ENCODE measurements at places on chromosomes 1 and 21.

- no peak for DNase-seq
Measured at GRCh38 chr1:42973799-42974198, 15.1 kb upstream of the SLC2A1 start.

GRCh38 chr1:151693057-151693651 lies 23.4 kb downstream of the CELF3 start:
- DNase-seq = no peak

DNA sequence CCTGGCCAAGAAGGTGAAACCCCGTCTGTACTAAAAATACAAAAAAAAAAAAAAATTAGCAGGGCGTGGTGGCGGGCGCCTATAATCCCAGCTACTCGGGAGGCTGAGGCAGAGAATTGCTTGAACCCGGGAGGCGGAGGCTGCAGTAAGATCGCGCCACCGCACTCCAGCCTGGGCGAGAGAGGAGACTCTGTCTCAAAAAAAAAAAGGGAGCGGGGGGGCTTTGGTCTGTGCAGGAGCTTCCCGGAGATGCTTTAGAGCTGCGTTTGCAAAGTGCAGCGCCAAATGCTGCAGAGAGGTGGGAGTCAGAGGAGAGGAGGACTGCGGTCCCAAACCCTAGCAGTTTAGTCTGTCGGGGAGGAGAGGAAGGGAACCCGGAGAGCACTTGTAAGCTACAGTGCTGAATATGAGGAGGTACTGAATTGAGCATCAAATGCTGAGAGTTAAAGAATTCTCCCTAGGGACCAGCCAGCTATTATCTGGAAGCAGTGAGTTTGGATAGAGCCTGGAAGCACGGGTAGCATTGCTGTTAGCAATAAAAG lies 569 bp downstream of the FALEC start:
- no peak for DNase-seq

- no peak for DNase-seq
Measured at GRCh38 chr21:14688936-14689335, 142.8 kb upstream of the SAMSN1 start.

- DNase-seq = no peak
Measured at GRCh38 chr1:119917304-119918055, 21.2 kb upstream of the ADAM30 start.

DNA sequence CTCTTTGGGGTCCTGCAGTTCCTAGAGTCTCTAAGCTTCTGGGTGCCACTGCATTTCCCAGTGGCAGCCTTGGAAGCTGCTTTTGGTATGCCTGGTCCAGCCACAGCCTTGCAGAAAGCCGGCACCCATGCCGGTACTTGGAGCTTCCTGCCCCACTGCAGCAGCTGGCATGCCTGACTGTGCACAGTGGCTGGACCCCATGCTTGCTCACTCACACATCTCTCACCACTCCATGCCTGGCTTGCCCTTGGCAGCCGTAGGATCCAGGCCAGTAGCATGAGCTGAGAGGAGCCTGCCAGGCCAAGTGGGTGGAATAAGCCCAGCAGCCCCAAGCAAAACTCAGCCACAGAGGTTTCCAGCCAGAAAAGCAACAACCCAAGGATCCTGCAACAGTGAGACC lies 20.3 kb upstream of the FNBP1L start:
- no peak for DNase-seq

DNA sequence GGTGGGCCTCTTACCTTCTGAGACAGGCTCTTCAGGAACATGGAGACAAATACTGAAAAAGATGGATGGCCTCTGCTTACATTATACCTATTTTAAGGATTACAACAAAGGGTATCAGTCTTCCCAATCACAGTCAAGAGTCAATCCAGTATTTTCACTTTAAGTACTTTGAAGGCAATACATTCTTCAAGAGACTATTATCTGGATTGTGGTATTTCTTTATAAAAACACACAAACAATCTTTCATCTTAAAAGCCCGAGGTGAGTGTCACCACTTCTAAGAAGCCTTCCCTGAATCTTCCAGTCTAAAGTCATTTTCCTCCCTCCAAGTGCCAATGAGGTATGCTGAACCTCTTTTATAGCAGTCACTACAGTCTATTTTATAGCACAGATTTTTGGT lies 45.3 kb downstream of the WASF2 start:
- no peak for DNase-seq

DNA sequence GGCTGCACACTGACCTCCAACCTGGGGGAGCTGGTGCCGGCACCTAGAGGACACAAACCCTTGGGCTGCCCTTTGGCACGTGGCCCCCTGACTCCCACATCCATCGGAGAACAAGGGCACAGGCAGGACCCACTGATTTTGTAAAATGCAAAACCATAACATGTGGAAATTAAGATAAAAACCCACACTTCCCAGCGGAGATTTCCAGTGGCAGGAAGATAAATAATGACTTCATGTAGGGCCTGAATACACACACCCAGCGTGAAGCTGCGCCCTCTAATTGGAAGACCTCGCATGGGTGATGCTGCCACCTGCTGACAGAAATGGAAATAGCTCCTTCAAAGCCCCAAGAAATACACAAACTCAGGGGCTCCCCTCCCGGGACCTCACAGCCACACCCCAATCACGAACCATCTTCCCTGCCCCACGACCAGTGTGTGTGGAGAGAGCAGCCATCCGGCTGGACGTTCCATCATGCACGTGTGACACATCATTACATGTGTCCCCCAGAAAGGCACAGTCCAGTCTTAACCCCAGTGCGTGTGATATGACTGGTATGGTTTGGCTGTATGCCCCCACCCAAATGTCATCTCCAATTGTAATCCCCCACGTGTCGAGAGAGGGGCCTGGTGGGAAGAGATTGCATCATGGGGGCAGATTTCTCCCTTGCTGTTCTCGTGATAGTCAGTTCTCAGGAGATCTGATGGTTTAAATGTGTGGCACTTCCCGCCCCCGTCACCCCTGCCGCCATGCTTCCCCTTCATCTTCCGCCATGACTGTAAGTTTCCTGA lies 5.7 kb upstream of the TPRG1L start:
- peak; percentile 74 for DNase-seq

DNA sequence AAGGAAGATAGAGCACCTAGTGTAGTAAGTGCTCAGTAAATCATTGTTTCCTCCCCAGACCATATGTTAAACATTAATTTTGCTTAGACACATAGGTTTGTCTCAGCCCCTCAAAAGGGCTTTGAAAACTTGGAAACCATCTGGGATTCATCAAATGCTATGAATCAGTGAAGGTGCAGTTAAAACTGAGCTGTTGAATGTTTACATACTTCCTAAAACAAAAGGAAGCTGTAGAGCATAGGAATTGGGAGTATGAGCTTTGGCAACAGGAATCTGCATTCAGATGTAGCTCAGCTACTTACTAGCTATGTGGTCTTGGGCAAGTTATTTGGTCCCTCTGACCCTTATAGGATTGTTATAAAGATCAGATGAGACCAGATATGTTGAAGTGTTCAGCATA lies 18.7 kb upstream of the PODN start:
- DNase-seq = no peak

- no peak for DNase-seq
Measured at GRCh38 chr1:248834343-248834940, 3.6 kb upstream of the ZNF672 start.

GRCh38 chr21:44389335-44389734 lies 35.9 kb downstream of the TRPM2 start:
- no peak for DNase-seq

- no peak for DNase-seq
Measured at GRCh38 chr1:38101037-38101785, 54.6 kb upstream of the POU3F1 start.

- DNase-seq = no peak
Measured at GRCh38 chr1:22808186-22808675, 97.6 kb downstream of the EPHB2 start.

DNA sequence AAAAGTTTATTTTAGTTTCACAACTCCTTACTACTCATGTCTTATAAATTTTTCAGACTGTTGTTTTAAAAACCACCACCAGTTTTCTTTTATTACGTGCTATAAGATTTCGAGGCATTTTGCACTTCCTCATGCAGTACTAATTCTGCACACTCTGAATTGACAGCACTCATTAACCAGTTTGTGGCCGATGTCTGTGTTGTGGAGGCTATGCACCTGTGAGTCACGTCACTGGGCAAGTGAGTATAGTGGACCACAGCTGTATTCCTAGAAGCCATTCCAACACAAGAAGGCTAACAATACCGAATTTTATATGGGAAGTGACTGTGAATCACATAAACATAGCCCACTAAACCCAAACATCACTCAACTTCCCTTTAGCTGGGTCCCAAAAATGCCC lies 21.0 kb upstream of the SPATA6 start:
- no peak for DNase-seq

- no peak for DNase-seq
Measured at GRCh38 chr1:153541641-153542590, 1.2 kb upstream of the S100A5 start.

- no peak for DNase-seq
Measured at GRCh38 chr1:237043846-237044636, 2.1 kb downstream of the RYR2 start.

GRCh38 chr21:16457498-16457897 lies 727.7 kb downstream of the USP25 start:
- DNase-seq = no peak

DNA sequence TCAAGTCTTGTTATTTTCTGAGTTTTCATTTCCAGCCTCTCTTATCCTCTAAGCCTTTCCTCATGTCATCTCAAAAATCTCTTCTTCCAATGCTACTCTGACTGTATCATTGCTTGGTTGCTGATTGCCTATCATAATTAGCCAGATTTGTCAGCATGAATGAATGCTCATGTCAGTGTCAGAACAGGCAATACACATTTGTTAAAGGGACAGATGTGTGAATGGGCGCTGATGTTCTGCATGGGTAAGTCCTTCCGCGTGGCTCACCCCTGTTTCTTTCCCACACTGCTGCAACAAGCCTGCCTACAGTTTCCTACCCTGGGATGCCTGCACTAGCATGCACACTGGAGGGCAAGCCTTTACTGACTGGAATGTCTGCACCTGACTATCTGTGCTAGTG lies 100.6 kb downstream of the RHOU start:
- DNase-seq = no peak

DNA sequence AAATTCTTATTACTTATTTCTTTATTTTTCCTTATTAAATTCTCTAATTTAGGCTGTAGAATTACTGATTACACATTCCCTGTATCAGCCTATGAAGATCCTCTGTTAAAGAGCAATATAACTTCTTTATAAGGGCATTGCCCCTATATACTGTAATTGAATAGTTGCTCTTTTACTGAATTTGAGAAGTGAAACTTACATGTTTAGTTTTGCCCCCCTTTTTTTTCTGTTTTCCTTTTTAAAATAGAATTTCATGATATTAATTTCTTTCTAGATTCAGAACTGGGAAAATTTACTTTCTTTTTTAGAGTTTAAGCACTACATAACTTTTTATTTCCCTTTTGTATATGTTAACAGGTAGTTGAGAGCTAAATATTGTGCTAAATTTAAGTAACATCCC lies 29.5 kb upstream of the PGM1 start:
- no peak for DNase-seq

DNA sequence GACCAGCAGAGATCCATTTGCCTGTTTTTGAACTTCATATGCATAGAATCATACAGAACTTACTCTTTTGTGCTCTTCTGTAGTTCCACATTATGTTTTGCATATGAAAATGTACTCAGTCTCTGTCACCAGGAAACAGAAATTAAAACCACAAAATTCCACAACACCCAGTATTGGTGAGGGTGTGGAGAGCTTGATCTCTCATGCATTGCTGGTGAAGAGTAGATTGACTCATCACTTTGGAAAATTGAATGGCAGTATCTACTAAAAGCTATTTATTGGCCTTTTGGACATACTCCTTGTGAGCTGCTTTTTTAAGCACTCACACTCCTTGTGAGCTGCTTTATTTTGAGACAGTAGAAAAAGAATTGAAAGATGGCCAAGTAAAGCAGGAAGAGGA lies 43.3 kb downstream of the VTCN1 start:
- DNase-seq = no peak

DNA sequence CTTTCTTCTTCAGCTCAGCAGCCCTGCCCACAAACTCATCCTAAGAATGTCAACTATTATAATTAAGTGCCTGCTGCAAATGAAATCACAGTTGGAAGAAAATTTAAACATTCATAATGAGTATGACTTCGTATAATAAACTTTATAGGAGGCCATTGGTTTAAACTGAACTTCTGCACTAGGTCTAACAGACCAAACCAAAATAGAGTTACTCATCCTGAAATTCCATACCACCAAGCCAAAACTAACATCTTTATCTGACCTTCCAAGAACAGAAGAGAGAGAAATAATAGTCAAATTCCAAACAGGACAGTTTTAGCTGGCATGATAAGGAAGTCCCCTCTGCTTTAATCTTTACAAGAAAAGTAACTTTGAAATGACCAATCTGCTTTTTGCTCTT lies 472.4 kb upstream of the PRMT6 start:
- DNase-seq = no peak

GRCh38 chr1:40395190-40396175 lies 22.0 kb downstream of the SMAP2 start:
- DNase-seq = no peak

- no peak for DNase-seq
Measured at GRCh38 chr1:235583511-235584001, 66.0 kb downstream of the GNG4 start.

GRCh38 chr1:192104128-192104527 lies 54.1 kb upstream of the RGS18 start:
- DNase-seq = no peak

DNA sequence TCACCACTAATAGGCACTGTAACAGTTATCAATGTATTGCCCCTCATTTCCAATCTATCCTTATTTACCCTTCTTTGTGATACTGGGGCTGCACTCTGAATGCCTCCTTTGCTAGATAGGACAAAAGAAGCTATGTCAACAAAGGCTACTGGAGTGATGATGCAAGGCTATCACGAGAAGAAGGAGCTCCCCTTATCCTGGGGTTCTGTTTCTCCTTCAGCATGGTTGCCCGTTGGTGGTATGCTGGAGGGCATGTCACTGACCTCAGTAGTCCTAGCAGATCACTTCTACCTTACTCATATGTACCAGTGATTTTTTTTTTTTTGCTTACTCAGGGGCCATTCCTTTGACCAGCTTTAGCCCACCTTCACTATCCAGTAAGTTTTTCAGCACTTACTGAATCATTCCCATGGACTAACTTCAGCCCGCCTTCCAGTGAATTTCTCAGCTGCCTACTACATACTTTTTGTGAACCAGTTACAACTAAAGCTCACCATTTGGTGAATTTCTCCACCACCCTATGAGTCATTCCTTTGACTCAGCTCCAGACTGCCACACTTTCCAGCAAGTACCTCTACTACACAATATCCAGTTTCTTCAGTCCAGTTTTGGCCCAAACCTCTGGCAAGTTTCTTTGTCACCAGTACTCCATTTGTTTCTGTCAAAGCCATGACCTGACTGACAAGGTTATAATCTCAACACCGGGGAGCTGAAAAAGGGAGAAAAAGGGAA lies 944.5 kb downstream of the KCNT2 start:
- no peak for DNase-seq

Data from activated CD8-positive, alpha-beta memory T cell treated with anti-CD3 and anti-CD28 coated beads, Interleukin-2, amount 50 U/mL, for 4 hours (primary cell).